ENCODE measurements at places on chromosomes 3 and 15. TPM values are rescaled to one million over a fixed set of nuclear protein-coding genes. Genes with fewer than 3 reads are reported as not detected.

ADAMTSL3 gene
- polyA plus RNA-seq = 0.22 TPM

TNNC1 gene
- 9.6 TPM for polyA plus RNA-seq

AGBL1 gene
- not detected for polyA plus RNA-seq

ARNT2 gene
- polyA plus RNA-seq = 0.45 TPM

SPTSSB gene
- not detected for polyA plus RNA-seq

SLC12A1 gene
- polyA plus RNA-seq = 0.06 TPM

GPR62 gene
- polyA plus RNA-seq = not detected

FSD2 gene
- 0.45 TPM for polyA plus RNA-seq

COL8A1 gene
- polyA plus RNA-seq = 0.21 TPM
